RKO (cell line): ENCODE measurements at places on chromosomes 13 and 19.
A peak's percentile ranks its signal among the peaks of the same experiment; 100 is the strongest.

DNA sequence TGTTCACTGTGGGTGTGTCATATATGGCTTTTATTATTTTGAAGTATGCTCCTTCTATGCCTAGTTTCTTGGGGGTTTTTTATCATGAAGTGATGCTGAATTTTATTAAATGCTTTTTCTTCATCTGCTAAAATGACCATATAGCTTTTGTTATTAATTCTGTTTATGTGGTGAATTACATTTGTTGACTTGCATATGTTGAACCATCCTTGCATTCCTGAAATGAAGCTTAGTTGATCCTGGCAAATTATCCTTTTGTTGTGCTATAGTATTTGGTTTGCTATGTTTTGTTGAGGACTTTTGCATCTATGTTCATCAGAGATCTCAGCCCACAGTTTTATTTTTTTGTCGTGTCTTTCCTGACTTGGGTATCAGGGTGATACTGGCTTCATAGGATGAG is 12.1 kb downstream of the GPC6 start:
- DNase-seq = no peak

- no peak for DNase-seq
Measured at GRCh38 chr13:110468986-110469495, 92.5 kb downstream of the RAB20 start.

DNA sequence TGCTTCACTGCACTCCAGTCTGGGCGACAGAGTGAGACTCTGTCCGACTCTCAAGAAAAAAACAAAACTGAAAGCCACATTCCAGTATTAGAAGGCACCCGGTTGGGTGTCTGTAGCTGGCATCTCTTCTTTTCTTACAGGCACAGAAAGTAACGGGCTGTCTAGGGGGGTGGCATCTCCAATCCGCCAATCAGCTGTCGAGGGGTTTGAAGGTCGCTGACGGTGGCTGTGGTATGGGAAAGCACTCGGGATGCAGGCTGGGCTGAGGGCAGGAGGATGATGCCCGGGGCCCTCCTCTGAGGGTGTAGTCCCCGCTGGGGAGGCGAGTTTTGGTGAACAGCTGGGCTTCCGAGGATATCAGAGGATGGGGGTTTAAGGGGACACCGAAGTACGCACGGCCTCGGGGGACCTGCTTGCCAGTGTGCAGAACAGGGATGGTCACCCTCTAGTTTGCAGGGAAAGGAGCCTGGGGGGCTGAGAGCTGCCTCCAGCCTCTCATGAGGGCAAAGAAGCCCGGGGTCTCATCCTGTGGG is 27.0 kb upstream of the ZBTB7A start:
- no peak for DNase-seq

DNA sequence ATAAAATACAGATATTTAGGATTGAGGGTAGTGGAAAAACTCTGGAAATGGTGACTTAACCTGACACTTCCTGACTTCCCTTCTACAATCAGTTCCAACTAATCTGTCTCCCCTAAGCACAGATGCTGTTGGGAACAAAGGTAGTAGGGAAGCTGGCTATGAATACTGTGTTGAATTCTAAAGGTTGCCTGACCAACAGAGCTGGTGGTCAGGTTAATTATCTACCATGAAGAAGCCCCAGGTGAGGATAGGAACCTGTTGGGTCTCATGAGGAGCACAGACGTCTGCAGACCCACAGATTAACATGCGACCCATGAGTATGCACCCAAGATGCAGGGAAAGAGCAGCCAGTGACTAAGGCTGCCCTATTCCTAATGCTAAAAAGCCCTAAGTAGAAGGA is 172.3 kb downstream of the DIAPH3 start:
- no peak for DNase-seq

DNA sequence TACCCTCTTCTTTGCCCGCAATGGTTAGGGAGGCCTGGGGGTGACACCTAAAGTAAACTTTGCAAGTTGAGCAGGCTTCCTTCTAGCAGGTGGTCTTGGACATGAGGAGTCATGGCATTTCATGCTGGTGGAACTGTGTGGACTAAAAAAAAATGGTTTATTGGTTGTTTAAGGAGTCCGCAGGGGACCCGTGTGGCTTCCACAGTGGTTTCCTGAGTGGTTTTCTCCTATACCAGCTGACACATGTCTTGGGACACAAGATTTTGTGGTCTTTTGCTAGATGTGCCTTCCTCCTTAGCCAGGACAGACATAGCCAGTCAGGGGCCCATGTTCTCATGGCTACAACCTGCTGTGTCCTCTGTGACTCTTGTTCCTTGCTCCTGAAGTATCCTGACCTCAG is 1.5 kb downstream of the ZNF543 start:
- no peak for DNase-seq

- DNase-seq = no peak
Measured at GRCh38 chr13:101612735-101613134, 160.3 kb downstream of the ITGBL1 start.

- DNase-seq = no peak
Measured at GRCh38 chr19:51368366-51369282, at the start of gene CLDND2. Gene CLDND2, minus strand, starts transcription at chr19:51369003. Its CDS starts 426 bp downstream, at chr19:51368577.

DNA sequence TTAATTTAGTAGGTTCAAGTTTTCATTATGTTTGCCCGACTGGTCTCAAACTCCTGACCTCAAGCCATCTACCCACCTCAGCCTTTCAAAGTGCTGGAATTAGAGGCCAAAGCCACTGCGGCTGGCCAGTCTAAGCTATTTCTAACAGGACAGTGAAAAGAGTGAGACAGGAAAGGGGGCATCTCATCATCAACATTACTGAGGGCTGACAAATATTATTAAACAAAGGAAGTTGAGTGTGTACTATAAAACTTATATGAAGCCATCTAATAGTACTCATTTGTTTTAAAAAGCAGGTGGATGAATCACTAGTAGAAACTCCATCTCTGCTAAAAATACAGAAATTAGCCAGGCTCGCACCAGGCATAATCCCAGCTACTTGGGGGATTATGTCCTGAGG is 24.3 kb downstream of the ZNF611 start:
- no peak for DNase-seq

GRCh38 chr19:6751189-6751588 is 11.7 kb downstream of the TRIP10 start:
- no peak for DNase-seq

DNA sequence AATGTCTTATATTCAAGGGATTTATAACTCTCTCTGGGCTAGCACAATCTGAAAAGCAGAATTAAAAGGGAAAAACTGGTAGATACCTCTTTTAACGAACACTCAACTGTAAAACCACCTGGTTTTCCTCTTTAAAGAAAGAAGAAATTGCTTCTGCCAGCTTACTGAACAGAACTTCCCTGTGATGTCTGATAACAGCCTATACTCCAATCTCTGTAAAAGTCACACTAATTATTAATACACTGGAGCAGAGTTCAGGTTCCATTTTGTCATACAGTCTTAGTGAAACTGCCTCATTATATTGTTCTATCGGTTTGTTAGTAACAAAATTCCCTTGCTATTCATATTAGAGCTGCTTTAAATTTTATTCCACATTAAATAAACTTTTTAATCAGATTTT is 251.0 kb upstream of the STARD13 start:
- no peak for DNase-seq

DNA sequence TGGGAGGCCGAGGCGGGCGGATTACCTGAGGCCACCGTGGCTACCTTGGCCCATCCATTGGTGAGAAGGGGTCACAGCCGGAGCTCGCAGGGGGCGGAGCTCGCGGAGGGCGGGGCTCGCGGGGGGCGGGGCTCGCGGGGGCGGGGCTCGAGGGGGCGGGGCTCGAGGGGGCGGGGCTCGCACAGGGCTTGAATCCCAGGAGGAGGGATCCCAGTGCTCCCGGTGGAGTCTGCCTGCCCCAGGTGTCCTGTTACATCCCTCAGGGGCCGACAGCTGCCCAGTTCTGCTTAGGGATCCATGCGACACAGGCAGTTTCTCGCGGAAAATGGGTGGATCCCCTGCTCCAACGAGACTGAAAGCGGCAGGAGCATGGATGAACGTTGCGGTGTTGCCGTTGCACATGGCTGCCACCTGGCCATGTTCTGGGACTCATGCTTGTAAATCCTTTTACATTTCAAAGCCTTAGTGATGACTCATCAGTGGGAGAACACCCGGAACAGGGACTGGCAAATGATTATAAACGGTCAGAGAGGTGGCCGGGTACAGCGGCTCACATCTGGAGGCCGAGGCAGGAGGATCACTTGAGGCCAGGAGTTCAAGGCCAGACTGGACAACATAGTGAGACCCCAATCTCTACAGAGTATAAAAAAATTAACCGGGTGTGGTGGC is 25.1 kb downstream of the TMPRSS9 start:
- peak; percentile 80 for DNase-seq

GRCh38 chr19:1247748-1248138 is 640 bp upstream of the MIDN start:
- DNase-seq = no peak

DNA sequence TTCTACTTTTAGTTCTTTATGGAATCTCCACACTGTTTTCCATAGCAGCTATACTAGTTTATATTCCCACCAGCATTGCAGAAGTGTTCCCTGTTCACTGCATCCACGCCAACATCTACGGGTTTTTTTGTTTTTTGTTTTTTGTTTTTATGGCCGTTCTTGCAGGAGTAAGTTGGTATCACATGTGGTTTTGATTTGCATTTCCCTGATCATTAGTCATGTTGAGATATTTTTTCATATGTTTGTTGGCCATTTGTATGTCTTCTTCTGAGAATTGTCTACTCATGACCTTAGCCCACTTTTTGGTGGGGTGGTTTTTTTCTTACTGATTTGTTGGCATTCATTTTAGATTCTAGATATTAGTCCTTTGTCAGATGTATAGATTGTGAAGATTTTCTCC is 89.7 kb downstream of the FRY start:
- no peak for DNase-seq

GRCh38 chr13:59459972-59460371 is 703.8 kb downstream of the DIAPH3 start:
- peak; percentile 16 for DNase-seq

- no peak for DNase-seq
Measured at GRCh38 chr19:48354332-48354992, 9.3 kb downstream of the TMEM143 start.

DNA sequence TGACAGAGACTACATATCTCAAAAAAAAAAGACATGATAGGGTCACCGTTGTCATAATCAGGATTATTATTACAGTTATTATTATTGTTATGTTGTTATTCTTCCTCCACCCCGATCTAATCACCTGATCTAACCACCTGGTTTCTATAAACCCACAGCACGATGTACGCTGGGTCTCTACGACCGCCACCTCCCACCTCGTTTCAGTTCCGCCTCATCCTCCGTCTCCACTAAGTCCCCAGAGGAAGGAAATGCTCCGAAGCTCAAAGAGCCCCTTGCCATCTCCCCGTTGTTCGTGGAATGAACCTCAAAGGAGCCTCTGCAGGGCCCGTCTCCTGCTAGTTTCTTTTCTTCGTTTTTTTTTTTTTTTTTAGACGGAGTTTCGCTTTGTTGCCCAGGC is 15.9 kb upstream of the MEIS3 start:
- DNase-seq = no peak

- DNase-seq = no peak
Measured at GRCh38 chr19:57829316-57829715, 783 bp upstream of the ZNF587B start.

GRCh38 chr13:62473190-62473943 is 1057.7 kb upstream of the PCDH20 start:
- no peak for DNase-seq

DNA sequence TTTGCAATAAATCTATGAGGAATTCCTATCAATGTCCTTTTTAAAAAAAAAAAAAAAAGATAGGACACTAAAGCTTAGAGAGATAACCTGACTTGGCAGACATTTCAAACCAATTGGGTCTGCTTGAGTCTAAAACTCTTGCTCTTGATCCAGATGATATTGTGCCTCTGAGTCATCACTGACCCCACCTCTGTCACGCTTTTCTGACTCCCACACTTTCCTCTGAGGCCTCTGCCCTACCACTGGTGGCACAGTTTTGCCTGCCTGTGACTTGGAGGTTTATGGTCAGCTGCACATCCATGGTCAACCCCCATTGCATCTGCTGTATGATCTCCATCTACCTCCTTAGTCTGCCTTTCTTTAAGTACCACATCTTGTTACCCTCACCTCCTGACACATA is 328.7 kb downstream of the SPRY2 start:
- DNase-seq = no peak

DNA sequence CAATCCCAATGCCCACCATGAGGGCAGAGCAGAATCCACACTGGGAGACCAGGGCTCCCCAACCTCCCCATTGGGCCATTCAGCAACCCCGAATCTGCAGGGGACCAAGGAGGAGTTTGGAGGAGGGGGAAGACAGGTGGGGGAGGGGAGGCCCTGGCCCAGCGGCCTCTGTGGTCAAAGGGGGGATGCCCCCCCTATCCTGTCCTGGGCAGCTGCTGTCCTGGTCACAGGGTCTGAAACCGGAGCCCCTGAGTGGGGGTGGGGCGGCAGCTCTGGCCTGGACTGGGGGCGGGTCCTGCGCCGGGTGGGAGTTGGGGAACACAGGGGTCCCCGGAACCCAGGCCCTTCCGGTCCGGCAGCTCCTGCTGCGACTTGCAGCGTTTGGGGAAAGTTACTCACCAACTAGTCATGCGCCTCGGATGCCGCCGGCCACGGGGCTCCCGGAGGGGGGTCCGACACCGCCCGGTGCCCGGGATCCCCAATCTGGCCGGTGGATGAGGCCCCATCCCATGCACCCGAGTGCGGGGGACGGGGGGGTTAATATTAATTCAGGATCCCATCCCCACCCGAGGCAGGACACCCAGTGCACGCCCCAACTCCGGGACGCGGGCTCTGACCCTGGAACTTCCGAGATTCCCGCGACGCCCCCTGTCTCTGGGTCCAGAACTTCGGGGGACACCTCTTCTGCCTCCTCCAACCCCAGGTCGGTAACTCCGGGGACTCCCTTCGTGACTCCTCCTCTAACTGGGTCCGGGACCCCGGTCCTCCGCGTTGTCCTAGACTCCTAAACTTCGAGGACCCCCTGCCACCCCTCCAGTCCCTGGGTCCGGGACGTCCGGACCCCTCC is 872 bp downstream of the HOMER3 start:
- DNase-seq = peak; percentile 83
